Brain pericyte (primary cell): ENCODE measurements at places on chromosomes 4 and X.

- DNase-seq, result no peak
Measured at GRCh38 chrX:64536736-64537135, 141.5 kb upstream of the MTMR8 start.

DNA sequence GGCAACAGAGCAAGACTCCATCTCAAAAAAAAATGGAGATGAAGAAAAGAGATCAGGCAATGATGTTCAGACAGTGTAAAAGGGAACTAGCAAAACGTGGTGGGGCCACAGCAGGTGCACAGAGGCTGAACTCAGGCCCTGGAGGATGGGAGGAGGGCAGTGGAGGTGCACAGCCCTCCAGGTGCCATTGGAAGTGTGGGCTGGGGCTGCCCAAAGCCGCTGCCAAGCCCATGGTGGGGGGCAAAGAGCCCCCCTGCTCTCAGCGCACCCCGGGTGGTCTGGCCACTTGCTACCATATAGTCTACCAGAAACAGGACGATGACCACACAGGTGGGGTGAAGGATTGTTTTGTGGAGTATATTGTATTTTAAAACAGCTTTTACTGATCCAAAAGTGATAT lies 7.1 kb downstream of the TMEM271 start:
- DNase-seq, result no peak

DNA sequence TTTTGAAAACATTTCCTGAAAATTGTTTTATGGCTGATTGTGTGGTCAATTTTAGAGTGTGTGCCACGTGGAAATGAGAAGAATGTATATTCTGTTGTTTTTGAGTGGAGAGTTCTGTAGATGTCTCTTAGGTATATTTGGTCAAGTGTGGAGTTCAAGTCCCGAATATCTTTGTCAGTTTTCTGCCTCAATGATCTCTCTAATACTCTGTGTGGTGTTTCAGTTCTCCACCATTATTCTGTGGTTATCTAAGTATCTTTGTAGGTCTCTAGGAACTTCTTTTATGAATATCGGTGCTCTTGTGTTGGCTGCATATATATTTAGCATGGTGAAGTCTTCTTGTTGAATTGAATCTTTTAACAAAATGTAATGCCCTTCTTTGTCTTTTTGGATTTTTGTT lies 113.3 kb downstream of the LINC00632 start:
- no peak for DNase-seq

GRCh38 chrX:101385795-101386541 lies at the start of gene BTK:
Gene BTK, minus strand, starts transcription at chrX:101386191. Its CDS starts 10,907 bp downstream, at chrX:101375284.
- no peak for DNase-seq

DNA sequence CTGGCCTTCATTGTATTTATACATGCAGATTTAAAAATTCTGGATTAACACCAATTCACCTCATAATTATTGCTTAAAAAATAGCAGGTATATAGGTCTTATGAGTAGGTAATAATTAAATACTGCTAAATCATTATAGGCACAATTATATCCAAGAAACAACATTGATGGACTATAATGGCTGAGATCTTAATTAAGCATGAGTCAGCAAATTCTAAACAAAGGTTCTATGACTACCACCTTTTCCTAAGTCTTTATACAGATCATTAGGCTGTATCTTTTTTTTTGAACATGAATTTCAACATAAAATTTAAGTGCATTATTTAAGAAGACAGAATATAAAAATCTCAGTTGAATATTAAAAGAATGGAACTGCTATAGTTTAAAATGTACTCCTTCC lies 1678.7 kb upstream of the PCDH10 start:
- no peak for DNase-seq

- DNase-seq, result no peak
Measured at GRCh38 chr4:152385551-152385950, 150.3 kb downstream of the FBXW7 start.

DNA sequence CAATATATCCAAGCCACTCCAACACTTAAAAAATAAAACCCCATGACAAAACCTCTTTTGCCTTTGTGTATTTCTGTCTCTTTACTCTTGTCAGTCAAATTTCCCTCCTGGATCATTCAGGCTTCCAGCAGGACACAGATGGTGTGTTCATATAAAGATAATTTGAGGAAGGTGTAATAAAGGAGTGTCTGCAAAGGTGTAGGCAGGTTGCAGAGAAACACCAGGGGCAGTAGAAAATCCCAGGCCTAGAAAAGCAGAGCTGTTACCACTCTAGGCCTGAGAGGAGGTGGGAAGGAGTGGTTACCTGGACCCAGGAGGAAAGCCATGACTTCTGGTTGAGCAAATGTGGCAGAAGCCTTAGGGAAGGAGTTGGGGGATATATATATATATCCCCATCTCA lies 28.8 kb downstream of the CHRNA9 start:
- no peak for DNase-seq

DNA sequence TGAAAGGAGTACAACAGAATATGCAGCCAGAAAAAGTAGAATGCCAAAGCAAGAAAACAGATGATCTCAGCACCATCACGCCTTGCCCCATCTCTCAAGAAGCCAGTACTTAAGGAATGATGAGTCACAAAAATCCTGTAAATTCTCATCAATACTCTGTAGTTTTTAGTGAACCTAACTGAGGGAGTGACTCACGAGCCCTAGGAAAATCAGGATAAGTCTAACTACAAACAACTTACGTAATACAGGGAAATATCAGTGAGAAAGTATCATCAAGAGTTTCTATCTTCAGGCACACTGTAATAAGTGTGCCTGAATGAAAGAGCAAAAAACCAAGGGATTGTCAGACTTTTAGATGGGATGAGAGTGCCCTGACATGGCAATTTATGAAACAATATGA lies 644.4 kb downstream of the STPG2 start:
- DNase-seq, result peak; percentile 4

GRCh38 chrX:45505214-45505613 lies 304.5 kb upstream of the DIPK2B start:
- peak; percentile 34 for DNase-seq

GRCh38 chr4:87720094-87720691 lies 70.1 kb downstream of the DMP1 start:
- no peak for DNase-seq

DNA sequence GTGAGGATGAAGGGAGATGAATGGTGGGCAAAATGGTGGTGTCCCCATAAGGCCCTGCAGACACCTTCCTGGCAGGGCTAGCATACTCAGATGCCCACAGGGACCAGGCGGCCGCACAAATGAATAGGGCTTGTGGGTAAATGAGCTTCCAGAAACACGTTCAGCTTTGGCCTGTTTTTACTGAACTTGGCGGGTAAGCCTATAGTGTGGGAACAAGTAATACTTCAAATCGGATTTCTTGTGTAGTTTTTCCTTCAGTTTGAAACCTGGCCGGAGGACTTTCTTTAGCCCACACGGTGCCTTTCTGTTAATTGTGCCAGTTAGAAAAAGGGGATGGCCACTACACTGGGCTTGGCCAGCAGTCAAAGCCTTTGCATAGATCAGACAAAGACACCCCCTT lies 22.8 kb downstream of the SMS start:
- no peak for DNase-seq

DNA sequence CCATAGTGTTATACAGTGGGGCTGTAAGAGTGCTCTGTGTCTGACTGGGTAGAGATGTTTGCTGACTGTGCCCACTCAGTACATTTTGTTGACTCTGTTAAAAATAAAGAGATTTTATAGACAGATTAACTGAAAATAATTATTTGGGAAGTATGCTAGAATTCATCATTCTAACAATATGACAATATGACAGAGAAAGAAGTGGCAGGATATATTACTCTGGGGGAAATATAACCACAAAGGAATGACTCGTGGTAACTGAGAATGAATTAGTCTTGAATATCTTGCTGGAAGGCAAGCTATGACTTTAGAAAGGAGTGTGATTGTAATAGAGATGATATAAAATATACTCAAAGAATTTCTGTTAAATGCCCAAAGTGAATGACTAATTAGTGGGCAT lies 46.8 kb downstream of the TMEM165 start:
- no peak for DNase-seq

GRCh38 chrX:70478526-70479245 lies 34.1 kb downstream of the DLG3 start:
- DNase-seq, result no peak

DNA sequence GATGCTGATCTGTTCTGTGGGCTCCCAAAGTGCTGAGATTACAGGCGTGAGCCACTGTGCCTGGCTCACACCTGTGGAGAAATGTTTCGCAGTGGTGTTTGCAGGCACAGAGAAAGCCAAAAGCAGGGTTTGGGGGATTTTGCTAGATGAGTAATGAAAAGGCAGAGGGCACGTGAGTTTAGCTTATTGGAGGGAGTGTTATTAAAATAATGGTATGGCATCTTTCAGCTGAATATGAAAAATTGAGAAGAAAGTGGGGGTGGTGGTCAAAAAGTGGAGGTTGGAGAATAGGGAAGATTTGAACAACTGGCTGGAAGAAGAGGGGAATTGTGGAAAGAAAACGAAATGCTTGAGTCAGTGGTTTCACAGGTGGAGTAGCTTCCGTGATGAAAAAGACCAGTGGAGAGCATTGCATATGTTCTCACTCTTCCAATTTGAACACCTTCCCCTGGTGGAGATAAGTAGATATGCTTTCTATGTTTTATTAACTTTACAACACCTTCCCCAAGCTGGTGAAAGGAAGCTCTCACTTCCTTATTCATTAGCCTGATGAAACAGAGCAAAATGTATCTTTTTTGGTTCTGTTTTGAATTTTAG lies 1.1 kb upstream of the CHST7 start:
- DNase-seq, result no peak

GRCh38 chr4:168598191-168598590 lies 101.3 kb downstream of the PALLD start:
- DNase-seq, result no peak

DNA sequence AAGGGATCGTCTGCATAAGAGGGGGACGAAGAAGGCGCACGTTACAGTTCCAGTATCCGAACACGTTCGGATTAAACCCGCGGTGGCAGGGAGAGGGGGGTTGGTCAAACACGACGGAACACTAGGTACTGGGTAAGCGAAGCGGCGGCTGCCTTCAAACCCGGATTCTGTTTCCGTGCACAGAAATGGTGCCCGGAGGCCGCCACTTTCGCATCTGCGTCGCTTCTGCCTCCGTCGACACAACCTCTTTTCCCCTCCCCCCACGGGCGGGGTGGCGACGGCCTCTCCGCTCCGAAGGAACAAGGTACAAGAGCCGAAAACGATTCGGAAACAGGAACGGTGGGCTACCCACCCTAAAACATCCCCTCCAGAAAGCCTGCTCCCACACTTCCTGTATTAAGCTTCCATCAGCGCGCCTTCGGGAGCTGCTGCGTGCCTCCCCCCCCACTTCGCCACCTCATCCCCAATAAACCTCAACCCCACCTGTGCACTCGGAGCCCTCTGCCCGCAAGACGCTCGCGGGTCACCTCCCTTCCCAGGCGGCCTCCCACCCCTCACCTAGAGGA lies 667 bp downstream of the G3BP2 start:
- DNase-seq, result no peak

DNA sequence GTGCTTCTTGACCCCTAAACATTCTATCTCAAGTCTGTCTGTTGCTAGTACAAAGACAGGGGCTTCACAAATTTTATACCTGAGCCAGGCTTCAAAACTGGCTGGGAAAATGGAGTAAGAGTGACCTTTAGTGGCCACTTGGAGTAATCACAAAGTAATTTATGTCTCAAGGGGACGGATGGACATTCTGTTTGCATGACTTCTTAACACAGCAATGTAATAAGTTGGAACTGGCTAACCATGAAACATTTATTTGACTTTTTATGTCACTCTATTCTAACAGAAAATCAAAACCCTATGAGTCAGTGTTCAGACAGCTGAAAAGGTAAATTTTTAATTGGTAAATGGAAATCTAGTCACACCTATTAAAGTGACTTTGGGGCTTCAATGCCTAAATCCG lies 600.6 kb downstream of the ANKRD50 start:
- peak; percentile 45 for DNase-seq

- DNase-seq, result no peak
Measured at GRCh38 chr4:62119195-62119594, 919.1 kb downstream of the ADGRL3 start.

- no peak for DNase-seq
Measured at GRCh38 chr4:172404676-172405075, 591.5 kb downstream of the GALNTL6 start.

DNA sequence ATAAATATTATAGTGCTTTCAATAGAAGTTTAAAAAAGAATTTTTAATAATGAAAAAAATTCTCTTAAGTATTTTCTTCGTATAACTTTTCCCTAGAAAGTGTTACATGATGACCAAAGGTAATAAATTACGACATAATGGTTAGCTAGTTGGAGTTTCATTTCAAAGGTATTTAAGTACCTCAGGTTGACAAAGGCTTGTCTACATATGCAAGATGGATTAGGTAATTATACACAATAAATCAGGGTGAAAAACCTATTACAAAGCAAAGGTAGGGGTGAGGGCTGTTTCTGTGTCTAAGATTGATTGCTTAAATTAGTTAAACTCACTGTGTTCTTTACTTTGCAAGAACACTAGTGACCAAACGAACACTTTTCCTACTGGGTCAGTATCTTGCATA lies 508.5 kb upstream of the FAT1 start:
- DNase-seq, result no peak

GRCh38 chr4:113292371-113293042 lies 243.1 kb downstream of the ANK2 start:
- no peak for DNase-seq

DNA sequence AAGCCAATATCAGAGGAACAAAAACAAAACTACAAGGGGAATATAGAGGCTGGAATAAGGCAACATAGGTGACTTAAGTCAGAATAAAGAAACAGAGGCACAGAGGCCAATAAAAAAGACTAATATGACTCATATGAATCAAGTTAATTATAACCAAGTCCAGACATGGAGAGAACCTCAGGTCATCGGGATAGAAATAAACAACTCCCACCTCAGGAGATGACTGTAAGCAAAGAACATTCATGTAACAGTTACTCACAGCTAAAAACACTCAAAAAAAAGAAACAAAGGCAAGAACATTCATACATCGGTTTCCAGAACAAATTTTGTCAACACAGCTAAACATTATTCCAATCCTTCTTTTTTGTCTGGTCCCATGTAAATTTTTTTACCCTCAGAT lies 60.3 kb upstream of the RXFP1 start:
- no peak for DNase-seq

DNA sequence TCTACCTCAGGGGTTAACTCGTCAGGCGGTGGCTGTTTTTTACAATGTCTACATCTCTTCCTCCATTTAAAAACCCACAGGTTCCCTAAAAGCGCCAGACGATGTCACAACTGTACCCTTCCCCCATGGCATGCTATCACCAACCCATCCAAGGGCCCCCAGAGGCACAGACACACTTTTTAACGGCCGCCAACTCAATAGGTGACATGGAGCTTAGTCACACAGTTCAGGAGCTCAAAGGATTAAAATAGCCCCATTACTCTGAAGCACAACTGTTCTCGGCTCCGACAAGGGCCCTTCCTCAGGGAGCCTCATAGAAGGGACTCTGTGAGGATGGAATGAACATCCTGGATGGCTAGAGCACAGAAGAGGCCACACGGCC lies 12.4 kb downstream of the SH3KBP1 start:
- DNase-seq, result no peak

DNA sequence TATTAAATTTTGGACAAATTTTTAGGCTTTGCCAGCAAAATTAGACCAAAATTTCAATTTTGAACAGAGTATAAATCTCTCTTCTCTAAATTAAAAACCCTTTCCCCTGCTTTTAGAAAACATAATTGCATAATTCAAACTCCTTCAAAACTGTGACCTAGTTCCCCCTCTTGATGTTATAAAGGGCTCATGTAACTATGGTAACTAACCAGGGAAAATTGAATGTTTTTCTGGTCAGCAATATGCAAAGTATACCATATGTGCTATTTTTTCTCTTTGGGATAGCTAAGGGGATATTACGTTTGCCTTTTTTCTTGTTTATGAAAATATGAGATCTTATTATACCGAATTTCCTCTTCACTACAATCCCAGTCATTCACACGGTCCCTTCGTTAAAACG lies 5.1 kb upstream of the ING2 start:
- DNase-seq, result no peak

GRCh38 chr4:59904331-59904730 lies 1295.8 kb upstream of the ADGRL3 start:
- DNase-seq, result no peak
